Stimulated activated CD8-positive, alpha-beta memory T cell treated with anti-CD3 and anti-CD28 coated beads, Interleukin-4, amount 100 ng/mL, for 1 hour (primary cell): ENCODE measurements at places on chromosomes 11 and 22.

DNA sequence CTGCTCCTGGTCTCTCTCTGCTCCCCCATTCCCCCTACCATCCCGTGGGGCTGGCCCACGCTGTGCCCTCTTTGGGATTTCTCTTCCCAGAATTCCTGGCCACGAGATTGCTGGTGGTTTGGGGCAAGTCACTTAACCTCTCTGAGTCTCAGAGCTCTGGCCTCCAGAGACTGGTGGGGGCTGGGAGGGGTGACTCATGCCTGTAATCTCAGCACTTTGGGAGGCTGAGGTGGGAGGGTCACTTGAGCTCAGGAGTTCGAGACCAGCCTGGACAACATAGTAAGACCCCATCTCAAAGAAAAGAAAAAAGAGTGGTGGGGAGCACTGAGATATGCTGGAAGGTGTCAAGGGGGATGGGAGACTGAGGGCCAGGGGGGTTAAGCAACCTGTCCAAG lies 18.3 kb downstream of the OTUB1 start:
- DNase-seq: no peak

DNA sequence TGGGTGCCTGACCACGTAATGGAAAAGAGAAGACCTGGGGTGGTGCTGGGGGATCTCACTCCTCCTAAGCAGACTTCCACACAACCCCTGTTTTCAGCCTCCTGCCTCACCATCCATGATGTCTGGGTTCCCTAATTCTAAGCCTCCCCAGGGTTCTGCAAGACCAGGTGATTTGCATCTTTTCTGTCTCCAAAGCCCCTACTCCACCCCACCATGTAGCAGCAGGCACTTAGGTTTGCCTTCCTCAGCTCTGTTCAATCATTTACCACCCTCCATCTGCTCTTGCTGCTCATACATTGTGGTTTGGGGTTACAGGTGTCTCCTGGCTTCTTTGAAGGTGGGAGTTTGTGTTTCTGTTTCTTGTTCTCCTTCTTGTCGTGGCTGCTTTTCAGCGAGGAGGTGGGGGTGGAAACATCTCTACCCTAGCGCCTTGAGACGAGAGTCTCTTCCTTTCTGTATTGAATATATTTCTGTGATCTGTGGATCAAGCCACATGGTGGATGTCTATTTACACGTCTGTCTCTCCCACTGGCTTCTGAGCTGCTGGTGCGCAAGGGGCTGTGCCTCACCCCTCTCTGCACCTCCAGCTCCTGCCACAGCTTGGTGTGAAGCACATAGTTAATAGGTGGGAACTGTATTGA lies 6.6 kb upstream of the SSTR3 start:
- no peak for DNase-seq

- no peak for DNase-seq
Measured at GRCh38 chr11:134835561-134835960, 423.5 kb upstream of the B3GAT1 start.

GRCh38 chr22:37244922-37245722 lies 1.1 kb upstream of the RAC2 start:
- DNase-seq: no peak

- DNase-seq: no peak
Measured at GRCh38 chr11:99614352-99614751, 593.6 kb downstream of the CNTN5 start.

GRCh38 chr11:3831378-3832239 lies 9.2 kb downstream of the RHOG start:
- no peak for DNase-seq

DNA sequence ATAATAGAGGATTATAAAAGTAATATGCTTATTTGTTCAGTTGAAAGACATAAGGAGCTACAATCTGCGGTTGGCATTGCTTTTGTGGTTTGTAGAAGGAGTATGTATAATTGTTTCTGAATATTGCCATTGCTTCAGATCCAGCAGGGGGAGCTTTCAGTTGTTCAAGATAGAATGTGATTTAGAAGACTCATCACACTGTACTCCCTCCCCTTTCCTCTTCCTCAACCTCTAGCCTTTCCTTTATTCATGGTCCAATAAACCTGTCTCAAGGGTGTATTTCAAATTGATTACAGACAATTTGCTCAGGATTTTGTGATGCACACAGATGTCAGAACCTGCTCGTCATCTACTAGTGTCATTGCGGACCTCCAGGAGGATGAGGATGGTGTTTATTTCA lies 9.8 kb downstream of the PRMT3 start:
- no peak for DNase-seq

GRCh38 chr11:58659910-58660570 lies 37.6 kb downstream of the CNTF start:
- DNase-seq: no peak

GRCh38 chr11:130606781-130607511 lies 158.5 kb downstream of the ADAMTS15 start:
- no peak for DNase-seq
